NCI-H82 (cell line): ENCODE measurements at places on chromosomes 16 and 17.
A peak's percentile ranks its signal among the peaks of the same experiment; 100 is the strongest.

- no peak for DNase-seq
Measured at GRCh38 chr16:17350207-17350606, 120.6 kb downstream of the XYLT1 start.

DNA sequence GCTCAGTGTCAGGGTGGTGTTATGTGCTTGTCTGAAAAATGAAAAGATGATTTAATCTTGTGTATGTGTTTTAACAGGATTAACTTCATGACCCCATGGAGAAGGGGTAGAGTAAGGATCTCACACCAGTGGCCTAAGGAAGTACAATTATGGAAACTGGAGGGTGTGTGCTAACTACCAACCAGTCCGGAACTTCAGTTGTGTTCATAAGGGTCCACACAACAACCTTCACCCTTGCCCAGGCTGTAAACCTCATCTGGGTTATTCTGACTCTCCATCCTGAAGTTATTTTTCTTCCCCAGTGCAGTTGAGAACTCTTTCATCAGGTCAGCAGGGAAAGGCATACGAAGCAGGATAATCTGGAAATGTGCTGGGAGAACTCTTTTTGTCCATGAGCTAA is 158.9 kb downstream of the MAP2K6 start:
- no peak for DNase-seq

DNA sequence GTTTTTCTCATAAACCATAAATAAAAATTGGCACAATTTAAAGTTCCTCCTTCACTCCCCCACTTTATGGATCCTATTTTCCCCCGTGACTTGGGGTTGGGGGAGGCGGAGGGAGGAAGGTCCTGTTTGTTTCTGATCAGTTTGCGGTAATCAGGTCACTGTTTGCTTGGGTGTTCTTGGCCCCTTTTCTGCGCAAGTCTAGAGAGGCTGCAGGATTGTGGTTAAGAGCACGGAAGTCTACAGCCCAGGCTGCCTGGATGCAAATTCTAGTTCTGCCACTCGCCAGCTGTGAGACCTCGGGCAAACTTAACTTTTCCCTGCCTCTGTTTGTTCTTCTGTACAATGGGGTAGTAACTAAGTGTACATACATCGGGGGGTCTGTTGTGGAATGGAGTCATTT is 12.1 kb downstream of the ATP2C2 start:
- no peak for DNase-seq

DNA sequence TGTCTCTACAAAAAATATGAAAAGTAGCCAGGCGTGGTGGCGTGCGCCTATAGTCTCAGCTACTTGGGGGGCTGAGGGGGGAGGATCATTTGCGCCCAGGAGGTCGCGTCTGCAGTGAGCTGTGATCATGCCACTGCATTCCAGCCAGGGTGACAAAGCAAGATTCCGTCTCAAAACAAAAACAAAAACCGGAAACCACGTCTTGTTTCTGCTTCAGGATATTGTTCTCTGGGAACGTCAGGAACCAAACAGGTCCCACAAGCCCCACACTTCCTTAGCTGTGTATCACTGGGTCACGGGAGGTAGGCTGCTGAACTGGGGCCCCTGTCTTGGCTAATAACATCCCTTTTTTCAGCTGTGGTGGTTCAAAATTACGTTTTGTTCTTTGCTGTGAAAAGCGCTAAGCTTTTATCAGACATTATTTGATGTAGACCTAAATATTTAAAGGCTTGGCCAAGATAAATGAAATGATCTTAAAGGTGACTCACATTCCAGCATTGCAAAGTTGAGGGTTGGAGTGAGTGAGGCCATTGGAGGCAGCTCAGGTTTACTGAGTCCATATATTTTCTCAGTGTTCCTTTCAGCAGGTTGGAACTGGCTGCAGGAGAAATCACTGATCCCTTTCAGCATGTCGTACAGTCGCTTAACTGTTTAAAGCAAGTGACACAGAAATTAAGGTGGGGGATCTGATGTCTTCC is 16.4 kb upstream of the SEC14L1 start:
- DNase-seq, result no peak

GRCh38 chr16:31487720-31488467 is 5.0 kb downstream of the SLC5A2 start:
- DNase-seq, result peak; percentile 69

- no peak for DNase-seq
Measured at GRCh38 chr17:9183306-9183705, 162.0 kb downstream of the NTN1 start.

GRCh38 chr16:79372503-79373184 is 227.9 kb downstream of the MAF start:
- no peak for DNase-seq

GRCh38 chr17:14950216-14950615 is 314.9 kb downstream of the PMP22 start:
- no peak for DNase-seq

DNA sequence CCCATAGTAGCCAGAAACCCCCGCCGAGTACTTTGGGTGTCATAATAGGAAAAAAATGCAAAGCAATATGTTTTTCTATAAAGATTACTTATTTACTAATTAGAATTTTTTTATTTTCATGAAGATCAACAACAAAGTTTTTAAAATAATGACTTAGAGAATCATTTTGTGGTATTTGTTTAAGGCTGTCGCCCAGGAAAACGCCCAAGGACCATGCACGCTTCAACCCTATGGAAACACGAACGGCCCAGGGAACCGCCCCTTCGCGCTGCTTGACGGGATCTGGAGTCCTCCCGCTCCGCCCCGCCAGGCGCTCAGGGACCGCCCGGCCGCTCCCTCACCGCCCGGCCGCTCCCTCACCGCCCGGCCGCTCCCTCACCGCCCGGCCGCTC is 408 bp upstream of the KPNA2 start:
- peak; percentile 100 for DNase-seq

DNA sequence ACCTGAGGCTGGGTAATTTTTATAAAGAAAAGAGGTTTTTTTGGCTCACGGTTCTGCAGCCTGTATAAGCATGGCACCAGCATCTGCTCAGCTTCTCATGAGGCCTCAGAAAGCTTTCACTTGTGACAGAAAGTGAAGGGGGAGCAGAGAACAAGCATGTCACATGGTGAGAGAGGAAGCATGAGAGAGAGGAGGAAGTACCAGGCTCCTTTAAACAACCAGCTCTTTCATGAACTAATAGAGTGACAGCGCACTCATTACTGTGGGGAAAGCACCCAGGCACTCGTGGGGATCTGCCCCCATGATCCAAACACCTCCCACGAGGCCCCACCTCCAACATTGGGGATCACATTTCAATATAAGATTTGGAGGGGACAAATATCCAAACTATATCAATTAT is 86.8 kb downstream of the USP32 start:
- no peak for DNase-seq

DNA sequence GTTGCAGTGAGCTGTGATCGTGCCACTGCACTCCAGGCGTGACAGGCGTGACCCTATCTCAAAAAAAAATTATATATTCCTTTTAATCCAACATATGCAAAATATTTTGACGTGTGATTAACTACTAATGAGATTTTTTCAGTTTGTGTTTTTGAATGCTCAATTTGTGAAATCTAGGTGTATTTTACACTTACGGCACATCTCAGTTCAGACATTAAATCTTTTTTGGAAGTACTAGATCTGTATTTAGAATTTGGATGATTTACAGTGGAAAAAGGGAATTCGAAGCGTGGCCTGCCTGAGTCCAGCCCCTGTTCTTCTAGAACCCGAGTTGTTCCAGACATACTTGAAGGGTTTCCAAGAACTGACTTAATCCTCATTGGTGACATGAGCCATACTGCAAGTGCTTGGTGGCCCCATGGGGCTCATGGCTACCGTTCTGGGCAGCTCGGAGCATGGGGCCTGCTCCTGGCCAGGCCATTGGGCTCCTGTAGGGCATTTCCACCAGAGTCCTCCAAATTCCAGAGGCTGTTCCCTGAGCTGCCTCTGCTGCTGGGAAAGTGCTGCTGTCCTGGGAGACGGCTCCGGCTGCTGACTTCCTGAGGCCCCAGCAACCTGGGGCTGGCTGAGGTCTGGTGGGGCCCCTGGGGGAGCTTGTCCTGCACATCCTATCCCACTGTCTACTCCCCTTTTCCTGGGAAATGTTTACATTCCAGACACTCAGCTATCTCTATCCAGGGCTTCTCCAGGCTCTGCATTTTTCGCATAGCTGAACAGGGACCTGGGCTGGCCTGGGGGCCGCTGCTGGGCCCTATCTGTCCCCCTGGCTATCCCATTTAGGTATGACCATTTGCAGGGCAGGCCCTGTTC is 27.2 kb downstream of the LLGL2 start:
- no peak for DNase-seq

- DNase-seq, result no peak
Measured at GRCh38 chr17:82228278-82228841, 482 bp upstream of the SLC16A3 start.

- no peak for DNase-seq
Measured at GRCh38 chr16:4566144-4566543, 10.0 kb downstream of the C16orf96 start.

DNA sequence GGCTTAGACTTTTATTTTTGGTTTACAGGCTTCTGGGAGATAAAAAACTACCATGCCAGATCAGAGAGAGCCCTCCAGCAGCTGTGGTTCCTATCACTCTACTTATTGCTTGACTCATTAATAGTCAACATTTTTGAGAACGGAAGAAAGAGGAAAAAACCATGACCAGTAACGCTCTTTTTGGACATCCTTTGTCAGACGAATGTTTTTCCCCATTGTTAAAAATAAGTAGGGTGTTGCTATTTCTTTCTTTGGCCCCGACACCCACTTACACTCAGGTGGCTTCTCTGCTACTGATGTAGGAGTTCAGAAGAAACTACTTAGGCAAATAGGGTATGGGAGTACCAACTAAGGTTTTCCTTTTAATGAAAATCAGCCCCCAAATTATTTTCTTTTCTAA is 27.5 kb downstream of the TVP23A start:
- no peak for DNase-seq

GRCh38 chr17:73474370-73474988 is 162.7 kb upstream of the CDC42EP4 start:
- DNase-seq, result peak; percentile 59

GRCh38 chr16:86707581-86707980 is 129.2 kb downstream of the FOXL1 start:
- no peak for DNase-seq

DNA sequence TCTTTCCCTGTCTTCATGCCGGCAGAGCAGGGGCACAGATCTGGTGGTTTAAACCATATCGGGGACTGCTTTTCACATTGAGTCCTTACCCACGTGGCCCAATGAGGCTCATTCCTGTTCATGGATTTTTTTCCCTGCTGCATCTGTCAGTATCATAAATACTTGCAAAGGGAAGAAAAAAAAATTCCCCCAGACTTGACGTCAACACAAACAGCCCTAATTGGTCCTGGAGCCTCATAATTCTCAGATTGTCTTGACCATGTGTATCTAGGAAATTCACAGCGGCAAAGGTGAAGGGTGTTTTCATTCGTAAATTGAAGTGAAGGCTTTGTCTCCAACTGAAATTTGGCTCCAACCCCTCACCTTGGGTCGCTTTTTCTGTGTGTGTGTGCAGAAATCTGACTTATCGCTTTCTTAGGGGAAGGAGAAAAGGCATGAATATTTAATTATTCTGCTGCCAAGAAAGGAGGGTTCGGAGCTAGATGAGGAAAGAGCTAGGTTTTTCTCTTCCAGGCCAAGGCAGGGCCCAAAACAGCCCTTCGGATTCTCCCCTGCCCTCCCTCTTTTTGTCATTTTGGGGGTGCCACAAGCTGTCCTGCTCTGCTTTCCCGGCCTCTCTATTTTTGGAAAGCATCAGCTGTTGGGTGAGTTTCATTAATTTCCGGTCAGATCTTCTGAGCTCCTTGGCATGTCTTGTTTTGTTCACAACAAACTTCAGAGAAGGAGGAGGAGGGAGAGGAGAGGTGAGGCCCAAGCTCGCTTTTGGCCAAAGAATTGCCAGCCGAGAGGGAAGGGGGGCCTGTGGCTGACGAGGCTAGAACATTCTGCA is 17.8 kb upstream of the CIBAR2 start:
- no peak for DNase-seq

DNA sequence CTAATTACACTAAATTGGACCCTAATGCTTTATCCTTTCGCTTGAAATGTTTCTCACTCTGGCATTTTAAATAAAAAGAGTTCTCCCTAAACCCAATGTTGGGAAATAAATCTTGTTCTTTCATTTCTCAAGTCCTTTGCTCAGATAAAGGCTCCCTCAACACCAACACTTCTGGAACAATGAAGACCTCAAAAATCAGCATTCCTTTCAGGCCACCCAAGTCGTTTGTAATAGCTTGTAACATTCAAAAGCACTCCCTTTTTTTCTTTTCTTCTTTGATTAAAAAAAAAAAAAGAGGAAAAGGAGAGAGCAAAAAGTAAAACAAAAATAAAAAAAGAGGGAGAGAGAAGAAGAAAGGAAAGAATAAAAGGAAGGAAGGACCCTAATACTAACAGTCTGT is 23.3 kb upstream of the FOXJ1 start:
- DNase-seq, result no peak

GRCh38 chr17:17913695-17914332 is 58.4 kb downstream of the TOM1L2 start:
- peak; percentile 99 for DNase-seq

DNA sequence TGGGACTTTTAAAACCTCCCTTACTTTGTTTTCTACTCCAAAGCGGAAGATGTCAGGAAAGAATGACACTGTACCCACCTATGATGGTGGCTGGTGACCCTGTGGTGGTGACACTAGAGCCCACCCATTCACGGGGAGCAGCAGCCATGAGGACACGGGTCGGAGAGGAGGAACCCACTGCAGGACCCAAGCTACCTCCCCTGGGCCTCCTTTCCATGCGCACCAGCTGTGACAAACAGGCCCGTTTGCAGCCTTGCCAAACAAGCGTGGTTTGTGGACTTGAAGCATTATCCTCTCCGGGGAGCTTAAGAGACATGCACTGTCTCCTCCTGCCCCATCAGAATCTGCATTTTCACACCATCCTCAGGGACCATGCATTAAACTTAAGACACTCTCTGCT is 85.6 kb downstream of the ZFHX3 start:
- no peak for DNase-seq

GRCh38 chr17:72938482-72938881 is 154.0 kb downstream of the SLC39A11 start:
- no peak for DNase-seq

DNA sequence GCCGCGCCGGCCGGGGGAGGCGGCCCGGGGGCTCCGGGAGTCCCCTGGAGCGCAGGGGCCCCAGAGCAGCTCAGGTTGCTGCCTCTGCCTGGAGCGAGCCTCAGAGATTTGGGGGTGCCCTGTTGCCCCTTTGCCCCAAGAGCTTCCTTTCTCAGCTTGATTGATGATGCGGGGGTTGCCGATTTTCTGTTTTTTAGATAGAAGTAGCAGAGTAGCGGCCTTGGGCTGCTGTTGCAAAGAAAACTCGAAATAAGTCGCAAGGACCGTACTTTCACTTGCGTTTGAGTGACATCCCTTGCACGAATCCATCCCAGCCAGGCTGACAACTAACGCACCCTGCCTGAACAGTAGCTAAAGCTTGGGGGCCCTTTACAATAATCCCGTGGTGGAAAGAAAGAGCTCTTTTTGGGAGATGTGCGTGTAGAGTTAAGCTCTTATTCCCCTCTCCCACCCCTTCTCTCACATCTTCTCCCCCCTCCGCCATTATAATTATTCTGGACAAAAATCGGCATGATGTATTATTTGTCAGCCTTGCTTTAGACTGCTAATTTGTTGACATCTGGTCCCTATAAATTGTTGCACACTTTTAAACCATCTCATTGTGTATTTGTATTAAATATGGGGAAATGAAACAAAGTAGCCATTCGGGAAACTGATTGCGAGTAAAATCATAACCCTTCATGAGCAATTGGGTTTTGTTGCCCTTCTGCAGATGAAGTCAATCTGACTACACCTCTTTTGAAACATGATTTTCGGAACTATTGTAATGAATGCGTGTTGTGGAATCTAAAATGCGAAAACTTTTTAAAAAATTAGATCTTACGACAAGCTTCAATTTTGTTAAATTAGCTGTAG is 873 bp downstream of the USP10 start:
- DNase-seq, result peak; percentile 61
